CD8-positive, alpha-beta memory T cell (primary cell): ENCODE measurements at places on chromosomes 7 and 10. TPM values are rescaled to one million over a fixed set of nuclear protein-coding genes. Genes with fewer than 3 reads are reported as not detected.

The PAPSS2 gene
- 0.18 TPM for total RNA-seq

The OR2A2 gene
- total RNA-seq, result not detected

The CCDC3 gene
- not detected for total RNA-seq

The KEL gene
- total RNA-seq, result not detected

DNA sequence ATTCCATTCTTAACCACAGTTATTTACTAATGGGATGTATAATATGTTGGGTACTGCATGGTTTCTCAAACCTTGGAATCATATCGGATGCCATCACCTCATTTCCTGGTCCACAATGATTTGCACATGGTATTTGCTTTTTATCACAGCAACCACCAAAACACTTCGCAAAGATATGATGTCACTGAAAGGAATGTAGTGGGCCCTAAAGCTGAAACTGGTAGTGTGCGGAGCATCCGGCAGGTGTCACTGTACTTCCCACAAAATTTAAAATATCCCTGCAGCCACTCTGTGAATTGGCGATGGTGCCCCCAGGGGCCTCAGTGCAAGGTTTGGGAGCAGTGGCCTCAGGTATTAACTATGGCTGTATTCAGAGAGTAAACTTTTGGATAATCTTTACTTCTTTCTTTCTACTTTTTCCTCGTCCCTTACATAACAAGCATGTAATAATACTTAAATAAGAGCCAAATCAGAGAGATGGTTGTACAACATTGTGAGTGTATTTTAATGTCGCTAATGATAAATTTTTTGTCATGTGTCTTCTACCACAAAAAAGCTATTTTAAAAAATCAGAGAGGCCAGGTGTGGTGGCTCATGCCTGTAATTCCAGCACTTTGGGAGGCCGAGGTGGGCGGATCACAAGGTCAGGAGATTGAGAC, 66.2 kb downstream of the FAM241B start:
- DNase-seq, result no peak

DNA sequence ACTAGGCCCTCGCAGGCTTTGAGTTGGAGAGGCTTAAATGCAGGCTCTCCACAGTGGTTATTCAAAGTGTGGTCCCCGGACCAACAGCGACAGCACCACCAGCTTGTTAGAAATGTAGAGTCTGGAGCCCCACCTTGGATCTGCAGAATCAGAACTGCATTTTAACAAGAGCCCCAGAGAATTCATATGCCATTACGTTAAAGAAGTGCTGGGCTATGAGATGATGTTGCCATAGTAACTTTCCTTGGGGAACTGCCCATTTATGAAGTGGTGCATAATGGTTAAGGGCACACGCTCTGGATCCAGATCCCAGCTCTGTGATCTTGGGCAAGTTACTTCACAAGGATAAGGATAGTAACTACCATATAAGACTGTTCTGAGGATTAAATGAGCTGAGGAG, 48.9 kb downstream of the ZCCHC24 start:
- no peak for DNase-seq

- DNase-seq, result no peak
Observed at GRCh38 chr7:139065323-139065722, 29.5 kb upstream of the ZC3HAV1L start.

- DNase-seq, result no peak
Observed at GRCh38 chr7:106542550-106543220, 118.3 kb downstream of the CCDC71L start.

GRCh38 chr10:85177767-85178166, 849.4 kb downstream of the CCSER2 start:
- DNase-seq, result no peak

- DNase-seq, result no peak
Observed at GRCh38 chr7:155750255-155751125, 61.8 kb downstream of the SHH start.

DNA sequence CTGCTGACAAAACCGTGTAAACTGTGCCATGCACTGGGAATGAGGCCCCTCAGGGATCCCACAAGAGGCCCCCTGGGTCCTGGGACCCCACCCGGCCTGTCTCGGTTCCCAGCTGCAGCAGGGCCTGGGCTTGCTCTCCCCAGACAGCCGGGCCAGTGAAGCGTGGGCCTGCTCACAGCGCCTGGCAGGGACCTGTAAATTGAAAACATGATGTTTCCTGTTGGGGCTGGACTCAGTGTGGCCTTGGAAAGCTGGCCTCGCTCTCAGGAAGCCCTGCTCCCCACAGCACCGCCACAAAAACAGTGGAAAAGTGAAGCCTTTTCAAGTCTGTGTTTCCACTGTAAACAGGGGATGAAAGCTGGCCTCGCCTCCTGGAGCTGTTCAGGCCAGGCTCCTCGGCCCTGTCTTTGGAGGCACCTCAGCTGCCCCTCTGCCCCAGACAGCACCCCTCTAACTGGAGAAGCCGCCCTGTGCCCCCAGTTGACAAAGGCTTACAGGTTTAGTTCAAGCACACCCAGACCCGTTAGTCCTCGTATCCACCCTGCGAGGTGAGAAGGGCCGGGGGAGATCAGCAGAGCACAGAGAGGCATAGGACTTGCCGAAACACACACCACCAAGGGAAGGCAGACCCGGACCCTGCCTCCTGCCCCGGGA, 108.3 kb downstream of the ZMIZ1 start:
- DNase-seq, result no peak

- peak; percentile 16 for DNase-seq
Observed at GRCh38 chr10:58531084-58531695, 18.5 kb downstream of the BICC1 start.

DNA sequence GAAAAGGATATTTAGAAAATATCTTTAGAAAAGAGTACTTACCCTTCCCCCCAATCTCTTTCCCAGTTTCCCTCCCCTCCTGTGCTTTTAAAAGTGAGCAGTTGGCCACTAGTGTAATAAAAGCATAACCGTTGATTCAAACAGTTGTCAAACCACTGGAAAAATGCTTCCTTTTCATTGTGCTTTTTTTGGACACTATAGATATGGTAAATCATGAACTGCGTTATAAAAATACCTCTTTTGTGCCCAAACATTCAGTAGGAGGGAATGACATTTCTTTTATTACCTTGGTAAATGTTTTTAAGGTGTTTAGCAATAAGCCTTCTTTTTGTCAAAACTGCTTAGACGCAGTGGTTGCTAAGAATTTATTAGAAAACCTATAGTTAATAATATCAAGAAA, 232.4 kb downstream of the SLC25A13 start:
- no peak for DNase-seq

GRCh38 chr7:149642589-149642988, 130.8 kb downstream of the ZNF467 start:
- no peak for DNase-seq

DNA sequence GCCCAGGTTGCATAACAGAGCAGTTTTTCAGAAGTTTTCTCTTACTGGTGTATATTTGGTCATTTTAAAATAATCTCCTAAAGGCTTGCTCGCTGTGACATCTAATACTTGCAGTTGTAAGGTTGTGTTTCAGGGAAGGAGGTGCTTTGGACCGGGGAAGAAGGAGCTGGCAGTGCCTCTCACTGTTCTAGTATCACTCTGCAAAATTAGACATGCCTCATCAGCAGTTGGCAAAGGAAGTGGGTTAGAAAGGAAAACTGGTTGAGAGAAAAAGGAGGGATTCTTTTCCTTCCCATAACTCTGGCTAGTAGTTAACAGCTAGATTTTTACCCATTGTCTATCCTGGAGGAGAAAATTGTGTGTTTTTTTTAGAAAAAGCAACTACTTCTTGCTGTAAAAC, 34.8 kb downstream of the CUL1 start:
- no peak for DNase-seq

DNA sequence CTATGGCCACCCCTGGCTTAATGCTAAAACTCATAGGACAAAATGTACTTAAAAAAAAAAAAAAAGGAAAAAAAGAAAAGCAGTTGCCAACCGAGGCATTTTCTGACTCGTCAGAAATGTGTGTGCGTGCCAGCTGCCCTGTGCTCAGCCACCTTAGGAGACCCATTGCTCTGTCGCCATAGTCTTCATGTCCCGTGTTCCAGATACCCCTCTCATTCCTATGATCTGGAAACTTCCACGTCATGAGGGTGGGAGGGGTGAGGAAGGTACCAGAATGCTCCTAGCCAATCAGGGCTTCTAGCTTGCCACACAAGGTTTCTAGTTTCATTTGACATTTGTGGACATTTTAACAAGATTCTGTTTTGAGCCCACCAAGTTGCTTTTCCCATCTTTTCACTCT, 212.9 kb downstream of the TCF7L2 start:
- no peak for DNase-seq

GRCh38 chr7:100678291-100678984, 4.9 kb downstream of the GNB2 start:
- no peak for DNase-seq

GRCh38 chr7:20745702-20746101, 41.0 kb downstream of the SP8 start:
- no peak for DNase-seq

DNA sequence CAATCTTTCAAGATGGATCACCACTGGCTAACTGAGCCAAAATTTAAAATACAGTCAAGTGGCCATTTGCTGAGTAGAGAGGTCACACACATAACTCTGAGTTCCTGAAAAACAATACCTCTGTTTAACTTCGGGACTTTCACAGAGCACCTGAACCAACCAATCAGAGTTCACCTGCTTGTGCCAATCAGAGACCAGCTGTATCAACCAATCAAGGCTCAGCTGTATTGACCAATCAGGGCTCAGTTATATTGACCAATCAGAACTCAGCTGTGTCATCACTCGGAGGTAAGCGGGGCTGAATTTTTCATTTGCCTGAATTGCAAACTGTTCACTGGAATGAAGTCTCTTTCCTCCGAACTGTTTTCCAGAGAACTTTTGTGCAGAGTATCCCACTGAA, 10.0 kb upstream of the CPXM2 start:
- no peak for DNase-seq
